CD4-positive, alpha-beta T cell treated with Interleukin-4 for 1 hour (primary cell): ENCODE measurements at places on chromosomes 13 and 19.

DNA sequence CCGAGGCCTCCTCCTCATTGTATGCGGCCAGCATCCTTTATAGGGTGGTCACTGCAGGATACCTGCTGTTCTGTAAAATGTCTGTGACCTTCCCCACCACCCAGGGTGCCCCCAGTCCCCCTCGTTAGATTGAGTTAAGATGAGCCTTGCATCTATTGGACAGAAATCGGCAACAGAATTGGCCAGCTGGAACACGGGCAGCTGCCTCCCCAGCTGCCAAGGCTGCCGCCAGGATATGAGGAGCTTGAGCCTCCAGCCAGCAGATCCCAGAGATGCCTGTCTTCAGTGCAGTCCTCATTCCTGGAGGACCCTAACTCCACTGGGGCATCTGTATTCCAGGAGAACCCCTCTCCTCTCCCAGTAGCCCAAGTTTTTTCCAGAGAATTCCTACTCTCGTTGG is 463.0 kb downstream of the TSHZ3 start:
- DNase-seq, result no peak

- peak; percentile 100 for DNase-seq
Observed at GRCh38 chr19:49676784-49677230, 264 bp upstream of the PRMT1 start.

GRCh38 chr13:99953138-99953755 is 18.3 kb downstream of the ZIC5 start:
- no peak for DNase-seq

- no peak for DNase-seq
Observed at GRCh38 chr13:100825557-100825956, 151.0 kb upstream of the TMTC4 start.

GRCh38 chr19:18090545-18091216 is 3.9 kb upstream of the IL12RB1 start:
- no peak for DNase-seq
